ENCODE measurements at places on chromosomes 5 and 9.

- DNase-seq, result no peak
These were observed 9.6 kb upstream of the SLC30A5 start for GRCh38 chr5:69084195-69084594.

- no peak for DNase-seq
These were observed 75.1 kb downstream of the TUSC1 start for GRCh38 chr9:25603106-25603505.

DNA sequence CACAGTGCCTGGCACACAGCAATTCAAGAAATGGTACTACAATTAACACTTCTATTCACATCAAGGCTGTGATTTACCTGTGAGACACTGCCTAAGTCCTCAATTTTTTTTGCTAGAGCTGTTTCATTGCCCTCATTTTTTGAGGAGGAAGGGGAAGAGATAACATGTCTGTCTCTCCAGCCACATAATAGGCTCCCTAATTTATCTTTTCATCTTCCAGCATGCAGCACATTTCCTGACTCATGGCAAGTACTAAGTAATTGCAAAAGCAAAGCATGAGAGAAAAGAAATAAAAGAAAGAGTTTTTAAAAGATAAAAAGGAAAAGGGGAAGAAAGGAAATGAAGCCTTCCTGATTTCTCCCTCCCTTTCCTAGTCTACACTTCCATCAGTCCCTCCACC is 26.9 kb upstream of the RNF38 start:
- DNase-seq, result no peak

- no peak for DNase-seq
These were observed 73.1 kb downstream of the DIRAS2 start for GRCh38 chr9:90569511-90569910.

DNA sequence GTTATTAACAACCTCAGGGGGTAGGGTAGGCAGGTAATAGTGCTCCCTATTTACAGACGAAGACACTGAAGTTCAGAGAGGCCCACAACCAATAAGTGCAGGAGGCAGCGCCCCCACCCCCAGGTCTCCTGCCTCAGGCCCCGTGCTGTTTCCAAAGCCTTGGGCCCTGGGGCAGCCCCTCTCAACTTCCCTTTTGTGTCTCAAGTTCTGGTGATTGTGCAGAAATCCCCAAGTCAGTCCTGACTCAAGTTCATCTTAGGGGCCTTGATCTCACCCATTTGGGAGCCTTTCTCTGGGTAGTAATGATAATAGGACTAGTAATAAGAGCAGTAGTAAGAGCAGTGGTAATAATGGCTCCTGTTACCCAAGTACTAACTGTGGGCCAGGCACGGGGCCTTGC is 35.5 kb upstream of the ASS1 start:
- DNase-seq, result no peak

- DNase-seq, result no peak
These were observed 1357.5 kb upstream of the C9orf72 start for GRCh38 chr9:28930766-28931165.

DNA sequence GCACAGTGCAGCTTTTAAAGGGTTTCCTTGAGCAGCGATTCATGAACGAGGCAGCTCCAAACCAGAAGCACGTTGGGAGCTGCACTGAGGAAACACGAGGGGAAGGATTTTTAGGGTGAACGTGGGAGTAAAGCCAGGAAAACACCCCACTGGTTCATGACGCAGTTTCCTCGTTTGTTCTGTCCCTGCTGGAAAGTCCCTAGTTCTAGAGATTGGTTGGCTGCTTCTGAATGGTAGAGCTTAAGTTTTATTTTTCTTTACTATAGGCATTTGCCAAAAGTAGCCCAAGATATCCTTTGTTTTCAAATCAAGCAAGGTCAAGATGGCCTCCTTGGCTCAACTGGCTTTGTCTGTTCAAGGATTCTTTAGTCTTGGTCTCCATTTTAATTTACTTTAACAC is 116.5 kb upstream of the CACNA1B start:
- no peak for DNase-seq

DNA sequence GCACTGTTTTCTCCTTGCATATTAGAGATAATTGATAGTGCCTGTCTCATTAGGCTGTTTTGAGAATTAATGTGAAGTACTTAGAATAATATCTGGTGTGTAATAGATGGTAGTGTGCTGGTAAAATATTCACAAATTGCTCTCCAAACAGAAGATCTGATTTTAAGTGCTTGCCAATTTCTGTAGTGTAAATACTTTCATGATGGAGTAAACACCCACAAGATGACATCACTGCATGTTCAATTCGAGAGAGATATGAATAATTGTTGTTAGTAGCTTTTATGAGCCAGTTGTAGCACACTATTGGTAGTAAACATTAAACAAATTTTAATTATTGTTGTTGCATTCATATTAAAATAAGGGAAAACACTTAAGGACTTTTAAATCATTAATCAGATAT is 392.3 kb upstream of the RIOK2 start:
- no peak for DNase-seq

DNA sequence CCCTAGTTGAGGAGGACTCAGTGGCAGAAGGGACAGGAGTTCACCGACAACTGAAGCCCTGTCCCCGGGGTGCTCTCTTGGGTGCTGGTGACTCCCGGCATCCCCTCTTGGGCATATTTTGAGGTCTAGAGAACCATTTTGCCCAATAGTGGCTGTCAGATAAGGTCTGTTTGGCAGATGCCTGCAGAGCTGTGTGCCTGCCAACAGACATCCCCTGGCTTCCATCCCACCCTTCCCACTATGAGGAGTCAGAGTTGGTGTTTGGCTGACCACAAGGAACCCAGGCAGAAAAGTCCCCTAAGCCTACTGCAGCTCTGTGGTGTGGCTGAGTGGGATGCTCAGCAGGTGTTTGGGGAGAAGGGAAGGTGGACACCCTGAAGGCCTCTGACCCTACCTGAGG is 207.0 kb downstream of the AUH start:
- DNase-seq, result no peak

- DNase-seq, result no peak
These were observed 648.5 kb downstream of the RAB3C start for GRCh38 chr5:59231221-59231931.

DNA sequence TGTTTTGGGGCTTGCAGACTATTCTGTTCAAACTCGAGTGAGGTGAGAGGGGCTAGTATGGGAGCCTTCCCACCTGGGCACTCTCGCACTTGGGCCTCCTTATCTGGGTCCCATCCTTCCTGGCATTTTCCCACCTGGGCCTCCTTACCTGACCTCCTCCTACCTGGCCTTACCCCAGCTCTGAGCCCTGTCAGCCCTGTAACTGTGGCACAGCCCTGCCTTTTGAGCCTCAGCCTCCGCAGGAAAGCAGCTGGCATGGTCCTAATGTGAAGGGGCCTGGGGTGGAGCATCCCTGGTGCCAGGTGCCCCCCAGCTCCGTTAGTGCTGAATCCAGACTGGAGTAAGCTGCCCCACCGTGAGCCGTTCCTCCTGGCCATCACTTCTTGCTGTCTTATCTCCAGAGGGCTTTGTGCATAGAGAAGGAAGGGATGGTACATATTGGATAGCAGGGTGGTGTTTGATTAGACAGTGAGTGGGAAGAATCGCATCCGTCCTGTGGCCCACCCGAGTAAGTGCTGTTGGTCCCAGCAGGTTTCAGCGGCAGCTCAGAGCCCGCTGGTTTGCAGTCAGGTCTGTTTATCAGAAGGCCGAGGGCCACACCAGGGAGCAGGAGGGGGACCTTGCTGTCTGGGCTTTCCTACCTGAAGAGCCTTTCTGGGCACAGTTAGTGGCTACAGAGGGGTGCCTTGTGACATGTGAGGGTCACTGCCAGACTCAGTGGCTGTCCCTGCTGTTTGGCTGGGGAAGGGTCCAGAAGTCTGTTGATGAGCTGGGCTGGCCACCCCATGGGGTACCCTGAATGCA is 76.5 kb downstream of the WNK2 start:
- no peak for DNase-seq

GRCh38 chr9:31916591-31917241 is 467.7 kb upstream of the ACO1 start:
- DNase-seq, result no peak

DNA sequence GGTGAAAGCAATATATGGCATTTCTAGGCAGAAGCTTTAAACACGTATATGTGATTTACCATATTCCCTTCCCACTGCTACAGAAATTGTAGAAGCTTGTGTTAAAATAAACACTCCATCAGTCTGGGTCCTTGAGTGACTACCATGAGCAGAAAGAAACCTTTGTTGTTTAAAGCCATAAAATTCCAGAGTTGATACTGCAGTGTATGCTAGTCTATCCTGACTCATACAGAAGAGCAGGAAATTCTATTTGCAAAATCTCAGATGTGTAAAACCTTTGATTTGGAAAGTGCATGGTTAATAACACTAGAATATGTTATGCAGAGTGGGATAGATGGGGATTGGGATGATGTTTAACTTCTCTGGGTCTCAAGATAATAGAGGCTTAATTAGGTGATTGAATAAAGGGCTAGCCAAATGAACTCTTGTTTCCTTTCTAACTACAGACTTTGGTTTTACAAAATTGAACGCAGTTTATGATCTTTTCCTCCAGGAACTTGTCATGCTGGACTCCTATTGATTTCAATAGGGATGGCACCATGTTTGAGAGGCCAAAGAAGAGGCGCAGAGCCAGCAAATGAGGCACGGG is 282.7 kb upstream of the VLDLR start:
- DNase-seq, result no peak
